ENCODE measurements at places on chromosomes 3 and 15.

DNA sequence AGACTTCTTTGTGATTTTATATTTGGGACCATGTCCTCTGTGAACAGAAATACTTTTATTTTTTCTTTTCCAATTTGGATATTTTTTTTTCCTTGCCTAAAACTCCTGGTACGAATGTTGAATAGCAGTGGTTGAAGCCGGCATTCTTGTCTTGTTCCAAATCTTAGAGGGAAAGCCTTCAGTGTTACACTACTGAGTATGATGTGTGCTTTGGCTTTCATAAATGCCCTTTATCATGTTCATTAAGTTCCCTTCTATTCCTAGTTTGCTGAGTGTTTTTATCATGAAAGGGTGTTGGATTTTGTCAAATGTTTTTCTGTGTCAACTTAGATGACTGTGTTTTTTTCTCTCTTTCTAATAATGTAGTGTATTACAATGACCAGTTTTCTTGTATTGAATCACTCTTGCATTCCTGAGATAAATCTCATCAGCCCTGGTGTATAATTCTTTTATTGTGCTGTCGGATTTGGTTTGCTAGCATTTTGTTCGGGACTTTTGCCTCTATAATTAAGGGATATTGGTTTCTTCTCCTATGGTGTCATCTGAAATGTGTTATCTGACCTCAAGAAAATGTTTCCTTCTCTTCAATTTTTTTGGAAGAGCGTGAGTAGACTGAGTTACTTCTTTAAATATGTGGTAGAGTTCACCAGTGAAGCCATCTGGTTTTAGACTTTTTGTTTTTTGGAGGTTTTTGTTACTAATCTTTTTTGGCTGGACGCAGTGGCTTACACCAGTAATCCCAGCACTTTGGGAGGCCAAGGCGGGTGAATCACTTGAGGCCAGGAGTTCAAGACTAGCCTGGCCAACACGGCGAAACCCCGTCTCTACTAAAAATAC lies 33.3 kb downstream of the MAP1A start:
- DNase-seq: no peak

DNA sequence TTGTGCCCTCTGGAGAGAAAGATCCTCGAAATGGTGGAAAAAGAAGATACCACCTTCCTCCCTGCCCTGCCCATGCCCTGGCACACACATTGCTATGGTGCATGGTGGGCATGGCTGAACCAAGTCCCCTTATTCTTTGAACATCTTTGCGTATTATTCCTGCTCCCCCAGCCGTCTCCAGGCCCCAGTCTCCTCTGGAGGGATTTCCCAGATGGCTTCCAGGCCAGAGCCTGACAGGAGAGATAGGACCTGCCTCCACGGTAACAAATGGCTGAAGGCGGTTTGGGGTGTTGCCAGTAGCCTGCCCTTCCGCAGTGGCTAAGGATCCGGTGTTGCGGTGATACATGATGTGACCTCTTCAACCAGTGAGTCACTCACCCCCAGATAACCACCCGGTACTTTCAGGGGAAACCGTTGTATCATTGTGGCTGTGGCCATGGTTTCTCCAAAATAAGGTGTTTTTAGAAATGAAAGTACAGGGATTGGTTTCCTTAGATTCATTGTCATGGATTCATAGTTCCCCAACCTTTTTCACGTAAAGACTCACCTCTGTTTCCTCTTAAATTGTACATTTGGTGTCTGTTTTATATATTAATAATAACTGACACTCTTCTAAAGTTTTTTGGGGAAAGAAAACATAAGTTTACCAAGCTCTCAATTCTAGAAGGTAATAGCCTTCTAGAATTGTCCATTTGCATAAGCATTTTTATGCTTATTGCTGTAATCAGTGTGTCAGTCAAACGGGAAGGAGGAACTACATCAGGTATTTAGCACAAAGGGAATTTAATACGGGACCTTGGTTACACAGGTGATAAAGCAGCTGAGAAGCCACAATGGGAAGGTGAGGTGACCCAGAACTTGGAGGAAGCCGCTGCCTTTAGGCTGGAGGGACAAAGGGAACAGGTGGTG lies 25.9 kb downstream of the SMAD3 start:
- DNase-seq: no peak

GRCh38 chr3:126134219-126134975 lies 46.0 kb downstream of the ALDH1L1 start:
- peak; percentile 24 for DNase-seq

DNA sequence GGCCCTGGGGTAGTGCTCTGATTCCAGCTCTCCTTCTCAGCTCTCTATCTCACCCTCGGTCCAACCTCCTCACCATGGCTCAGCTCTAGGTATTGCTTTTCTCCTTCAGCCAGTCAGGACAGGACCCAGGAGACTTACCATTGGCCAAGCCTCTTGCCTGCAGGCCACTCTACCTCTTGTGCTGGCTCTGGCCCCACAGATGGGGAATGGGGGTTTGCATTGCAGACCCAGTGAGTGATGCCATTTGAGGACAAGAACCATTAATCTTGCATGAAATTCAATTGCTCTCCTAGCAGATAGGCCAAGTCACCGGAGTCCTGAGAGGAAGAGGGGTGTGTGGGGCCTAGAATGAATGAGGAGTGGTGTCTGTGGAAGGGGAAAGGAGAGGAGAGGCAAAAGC lies 6.1 kb upstream of the RPP25 start:
- no peak for DNase-seq

- DNase-seq: no peak
These were observed 43.2 kb upstream of the EPHB1 start for GRCh38 chr3:134751831-134752230.

DNA sequence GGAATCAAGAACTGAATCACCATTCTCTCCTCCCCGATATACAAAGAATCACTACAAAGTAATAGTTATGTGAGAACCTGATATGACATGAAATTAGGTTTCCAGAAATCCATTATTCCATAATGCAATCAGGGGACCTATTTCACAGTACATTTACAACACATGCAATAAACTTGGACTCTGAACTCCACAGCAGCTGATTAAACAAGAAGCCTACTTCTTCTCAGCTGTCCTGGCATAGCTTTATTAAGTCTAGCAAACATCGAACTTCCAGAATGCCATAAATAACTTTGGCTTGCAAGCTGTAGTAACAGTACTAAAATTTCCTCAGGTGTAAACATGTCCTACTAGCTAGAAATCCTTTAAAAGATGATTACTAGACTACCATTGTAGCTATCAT lies 17.8 kb downstream of the PDCD10 start:
- no peak for DNase-seq

DNA sequence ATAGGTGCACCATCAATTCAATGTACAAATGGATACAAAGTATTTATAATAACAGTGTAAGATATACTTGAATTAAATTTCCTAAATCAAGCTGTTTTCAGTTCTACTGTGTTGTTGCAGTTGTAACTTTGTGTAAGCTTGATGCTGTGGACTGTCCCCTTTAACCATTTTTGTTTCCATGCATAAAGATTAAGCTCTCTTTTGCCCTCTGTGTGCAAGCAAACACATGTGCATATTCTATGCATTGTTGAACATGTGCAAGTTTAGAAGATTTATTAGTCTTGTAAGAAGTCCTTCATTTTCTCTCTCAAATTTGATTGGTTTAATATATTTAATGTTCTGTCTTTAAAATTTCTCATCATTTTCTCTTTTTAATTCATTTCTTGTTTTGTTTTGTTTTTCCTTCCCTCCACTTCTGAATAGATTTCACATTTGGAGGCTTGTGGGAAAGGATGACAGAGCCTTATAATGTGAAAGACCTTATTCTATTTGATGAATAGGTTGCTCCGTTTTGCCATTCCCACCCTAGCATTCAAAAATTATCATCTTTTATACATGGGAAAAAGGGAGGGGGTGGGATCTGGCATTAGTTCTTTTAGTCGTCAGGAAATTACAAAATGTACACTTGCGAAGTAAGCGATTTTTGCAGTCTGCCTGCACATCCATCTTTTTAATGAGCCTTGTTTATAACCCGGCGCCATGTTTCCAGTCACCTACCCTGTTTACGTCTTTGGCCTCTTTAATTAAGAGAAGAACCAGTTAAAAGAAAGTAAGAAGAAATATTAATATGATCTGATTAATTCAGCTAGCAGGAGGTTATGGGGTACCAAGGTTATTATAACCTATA lies 961.5 kb upstream of the NR2F2 start:
- DNase-seq: no peak

- DNase-seq: no peak
These were observed 843 bp downstream of the ATG7 start for GRCh38 chr3:11272906-11273574.

GRCh38 chr3:112699436-112699978 lies 58.6 kb upstream of the CCDC80 start:
- no peak for DNase-seq

DNA sequence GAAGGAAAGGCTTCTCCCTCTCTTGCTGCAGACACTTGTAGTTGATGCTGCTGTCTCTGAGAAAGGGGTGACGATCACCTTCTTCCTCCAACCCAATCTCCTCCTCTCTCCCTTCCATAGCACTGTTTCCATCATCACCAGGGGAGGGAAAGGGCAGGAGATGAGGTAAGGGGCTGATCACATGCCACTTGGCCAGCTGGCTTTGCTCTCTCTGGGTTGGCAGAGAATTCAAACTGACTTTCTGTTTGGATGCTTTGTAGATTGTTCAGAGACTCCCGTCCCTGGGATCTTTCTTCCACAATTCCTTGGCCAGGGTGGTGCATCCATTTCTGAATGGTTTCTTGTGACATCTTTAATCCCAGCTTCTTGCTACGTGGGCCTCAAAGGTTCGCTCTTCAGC lies 43.2 kb upstream of the ZNF148 start:
- no peak for DNase-seq

GRCh38 chr15:90240856-90241255 lies 6.8 kb downstream of the GDPGP1 start:
- no peak for DNase-seq

DNA sequence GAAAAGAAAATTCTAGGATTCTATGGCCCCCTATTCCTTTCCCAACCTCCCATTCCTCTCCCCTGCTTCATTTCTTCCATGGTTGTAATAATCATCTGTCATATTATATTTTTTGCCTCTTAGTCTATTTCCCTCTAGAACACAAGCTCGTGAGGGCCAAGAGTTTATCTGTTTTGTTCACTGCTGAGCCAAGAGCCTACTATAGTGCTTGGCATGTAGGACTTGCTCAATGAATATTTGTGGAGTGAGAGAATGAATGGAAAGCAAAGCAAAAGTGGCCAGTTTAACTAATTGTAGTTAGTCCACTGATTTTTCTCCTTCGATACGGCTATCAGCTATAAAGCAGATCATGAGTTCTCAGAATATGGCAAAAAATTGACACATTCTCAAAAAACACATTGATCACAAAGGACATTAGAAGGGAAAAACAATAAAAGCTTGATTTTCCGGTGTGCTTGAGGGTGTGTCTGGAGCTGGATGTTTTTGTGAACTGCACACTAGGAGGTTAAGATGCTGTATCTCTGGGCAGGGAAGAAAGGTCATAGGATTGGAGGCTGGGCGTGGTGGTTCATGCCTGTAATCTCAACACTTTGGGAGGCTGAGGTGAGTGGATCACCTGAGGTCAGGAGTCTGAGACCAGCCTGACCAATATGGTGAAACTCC lies 25.0 kb upstream of the CTSH start:
- DNase-seq: no peak

DNA sequence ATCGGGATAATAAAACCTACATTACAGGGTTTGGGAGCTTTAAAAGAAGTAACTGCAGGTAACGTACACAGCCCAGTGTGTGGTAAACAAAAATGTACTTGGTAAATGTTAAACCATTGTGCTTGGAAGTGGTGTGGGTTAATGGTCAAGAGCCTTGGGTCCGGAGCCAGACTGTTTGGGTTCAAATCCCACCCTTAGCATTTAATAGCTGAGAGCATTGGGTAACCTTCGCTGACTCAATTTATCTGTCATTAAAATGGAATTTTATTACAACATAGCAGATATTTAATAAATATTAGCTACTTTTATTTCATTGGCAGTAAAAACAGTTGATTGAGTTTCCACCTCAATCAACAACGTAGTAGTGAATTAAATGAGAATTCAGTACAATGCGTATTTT lies 1.5 kb downstream of the FSTL1 start:
- DNase-seq: no peak

DNA sequence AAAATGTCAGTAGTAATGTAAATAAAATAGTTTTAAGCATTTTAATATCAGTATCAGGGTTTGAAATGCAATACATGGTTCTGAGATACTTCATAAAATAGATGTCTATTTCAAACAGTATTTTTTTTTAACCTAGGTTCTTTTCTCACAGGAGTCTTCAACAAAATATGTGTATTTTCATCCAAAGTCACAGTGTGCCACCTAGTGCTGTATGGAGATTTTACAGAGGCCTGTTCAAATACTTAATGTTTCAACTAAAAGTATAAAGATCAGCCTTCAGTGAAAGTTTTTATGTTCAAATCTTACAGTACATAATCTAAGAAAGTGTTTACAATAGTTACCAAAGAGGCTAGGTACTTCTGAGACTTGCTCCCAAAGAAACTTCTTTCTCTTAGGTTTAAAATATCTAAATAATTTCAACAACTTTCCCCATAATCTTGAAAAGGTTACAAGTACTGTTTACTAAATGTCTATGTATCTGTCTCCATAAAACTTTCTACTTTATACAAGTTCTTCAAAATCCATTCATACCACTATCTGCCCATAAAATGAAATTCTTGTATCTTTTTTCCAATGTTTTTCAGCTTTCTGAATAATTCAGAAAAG lies 38.3 kb downstream of the SCAPER start:
- no peak for DNase-seq

DNA sequence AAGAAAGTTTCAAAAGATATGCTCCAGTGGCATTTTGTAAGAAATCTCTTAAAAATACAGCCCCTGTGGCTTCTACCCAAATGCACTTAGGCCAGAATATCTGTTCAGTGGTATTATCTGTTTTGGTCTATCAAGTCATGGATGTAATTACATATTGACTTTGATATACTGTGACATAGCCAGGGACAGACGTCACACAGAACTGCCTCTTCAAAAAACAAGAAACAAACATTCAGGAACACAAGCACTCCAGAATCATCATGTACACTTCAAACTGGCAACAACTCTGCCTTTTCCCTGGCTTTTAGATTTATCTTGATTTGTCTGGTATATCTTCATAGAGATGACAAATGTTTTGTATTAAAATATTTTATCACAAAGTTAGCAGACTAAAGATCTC lies 240.3 kb downstream of the IL5RA start:
- no peak for DNase-seq

- DNase-seq: no peak
These were observed 11.8 kb downstream of the CAPN7 start for GRCh38 chr3:15217841-15218267.

GRCh38 chr3:143896486-143896885 lies 48.2 kb upstream of the SLC9A9 start:
- no peak for DNase-seq

DNA sequence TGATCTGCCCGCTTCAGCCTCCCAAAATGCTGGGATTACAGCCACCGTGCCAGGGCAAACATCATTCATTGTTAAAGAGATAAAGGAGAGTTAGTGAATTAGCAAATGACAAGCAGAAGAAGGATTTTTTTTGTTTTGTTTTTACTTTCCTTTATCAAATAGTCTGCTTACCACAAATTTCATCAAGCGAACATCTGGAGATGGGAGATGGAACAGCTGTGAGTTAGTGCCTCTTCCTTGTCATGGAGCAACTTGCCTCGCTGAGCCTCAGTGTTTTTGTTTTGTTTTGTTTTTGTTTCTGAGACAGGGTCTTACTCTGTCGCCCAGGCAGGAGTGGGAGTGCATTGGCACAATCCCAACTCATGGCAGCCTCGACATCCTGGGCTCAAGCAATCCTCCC lies 15.9 kb downstream of the ZNF860 start:
- DNase-seq: no peak

GRCh38 chr3:127374086-127375010 lies 86.5 kb upstream of the PRR20G start:
- no peak for DNase-seq

Data from stimulated activated CD8-positive, alpha-beta memory T cell treated with anti-CD3 and anti-CD28 coated beads, Interleukin-7, amount 100 ng/mL, for 1 hour (primary cell).